Kasumi-1 (cell line): ENCODE measurements at places on chromosomes 7 and 10.

- no peak for DNase-seq
Measured at GRCh38 chr7:120628251-120628650, 229.7 kb downstream of the TSPAN12 start.

DNA sequence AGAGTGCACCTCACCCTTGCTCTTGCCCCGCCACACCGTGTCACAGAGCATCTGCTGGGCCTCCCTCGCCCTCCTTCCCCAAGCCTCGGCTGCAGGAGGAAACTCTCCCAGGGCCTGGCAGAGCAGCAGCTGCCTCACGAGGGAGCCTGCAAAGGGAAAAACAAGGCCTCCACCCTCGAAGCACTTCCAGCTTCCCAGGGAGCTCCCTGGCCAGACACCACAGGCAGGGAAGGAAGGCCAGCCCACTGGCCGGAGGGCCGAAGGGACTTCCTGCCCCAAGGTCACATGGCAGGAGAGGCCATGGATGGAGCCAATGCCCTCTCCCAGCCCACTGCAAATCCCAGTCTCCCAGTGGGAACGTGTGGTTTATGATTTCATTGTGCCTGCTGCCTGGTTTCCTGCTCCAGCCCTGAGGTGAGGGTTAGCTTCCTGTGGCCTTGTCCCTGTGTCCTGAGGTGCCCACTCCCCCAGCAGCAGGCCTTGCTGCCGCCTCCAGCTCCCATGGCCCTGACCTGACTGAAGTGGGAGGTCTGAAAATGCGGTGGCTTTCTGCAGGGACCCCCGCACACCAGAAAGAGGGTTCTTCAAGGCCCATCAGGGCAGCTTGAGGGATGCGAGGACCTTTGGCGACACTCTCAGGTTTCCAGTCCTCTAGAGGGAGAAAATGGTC is 100.5 kb upstream of the PPIF start:
- DNase-seq: peak; percentile 31

- DNase-seq: no peak
Measured at GRCh38 chr10:99341860-99342490, 12.8 kb downstream of the CNNM1 start.

DNA sequence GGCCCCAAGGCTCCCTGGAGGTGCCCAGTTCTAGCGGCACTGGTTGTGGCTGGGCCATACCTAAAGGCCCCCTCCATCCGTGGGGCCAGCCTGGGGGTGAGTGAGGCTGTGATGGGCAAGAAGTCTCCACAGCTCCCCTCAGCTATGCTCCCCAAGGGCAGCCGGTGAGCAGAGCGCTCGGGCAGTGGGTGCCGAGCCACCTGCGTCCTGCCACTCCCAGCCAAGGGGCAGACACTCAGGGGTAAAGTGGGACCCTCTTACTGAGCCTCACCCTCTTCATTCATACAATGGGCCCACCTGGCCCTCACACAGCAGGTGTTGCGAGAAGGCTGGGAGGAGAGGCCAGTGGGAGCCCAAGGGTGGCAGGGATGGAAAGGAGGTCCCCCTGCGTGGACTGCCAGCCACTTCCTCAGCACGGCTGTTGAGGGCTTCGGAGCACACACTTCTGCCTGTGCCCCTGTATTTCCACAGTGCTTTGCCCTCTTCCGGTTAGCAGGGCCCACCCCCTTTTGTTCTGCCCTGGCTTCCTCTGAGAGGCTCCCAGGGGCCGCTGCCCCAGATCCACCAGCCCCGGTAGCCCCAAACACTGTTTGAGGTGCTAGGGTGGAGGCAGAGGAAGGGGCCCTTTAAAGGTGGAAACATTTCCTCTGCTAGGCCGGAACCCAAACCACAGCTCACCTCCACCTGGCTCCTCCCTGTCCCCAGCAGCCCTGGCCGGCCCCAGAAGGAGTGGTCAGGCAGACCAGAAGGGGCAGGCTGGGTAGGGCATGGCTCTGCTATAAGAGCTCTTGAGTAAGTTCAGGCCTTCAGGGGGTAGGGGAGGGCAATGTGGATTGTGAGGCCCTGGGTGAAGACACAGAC is 16.4 kb upstream of the C10orf105 start:
- DNase-seq: peak; percentile 26
